LHCN-M2 (cell line): ENCODE measurements at places on chromosomes 13 and 19. TPM values are rescaled to one million over a fixed set of nuclear protein-coding genes. Genes with fewer than 3 reads are reported as not detected.

Gene KCNJ14
- total RNA-seq, result 0.52 and 0.71 TPM in 2 replicates

Gene TEX26
- not detected in 2 replicates for total RNA-seq

Gene APOE
- total RNA-seq, result 25.3 and 84.6 TPM in 2 replicates

Gene TMEM190
- total RNA-seq, result not detected in 2 replicates

Gene CDX2
- total RNA-seq, result not detected in 2 replicates

Gene FFAR3
- not detected in 2 replicates for total RNA-seq

Gene PRTN3
- total RNA-seq, result not detected in 2 replicates

Gene PRODH2
- not detected in 2 replicates for total RNA-seq

Gene EFNA2
- total RNA-seq, result 0.13 TPM in 1 of 2 replicates, not detected in the other

Gene NKPD1
- total RNA-seq, result 0.06 TPM in 1 of 2 replicates, not detected in the other

Gene GPR4
- total RNA-seq, result not detected in 2 replicates

Gene DZIP1
- 33.7 and 34.9 TPM in 2 replicates for total RNA-seq

Gene SULT2A1
- not detected in 2 replicates for total RNA-seq

Gene DACH1
- not detected in 2 replicates for total RNA-seq

Gene EIF3K
- total RNA-seq, result 279 and 320 TPM in 2 replicates

Gene KIR2DL1
- not detected in 2 replicates for total RNA-seq

Gene ANGPTL4
- 48.7 and 82.3 TPM in 2 replicates for total RNA-seq

Gene CCNA1
- total RNA-seq, result 0.77 and 1.8 TPM in 2 replicates

Gene POLR2I
- total RNA-seq, result 56.0 and 56.1 TPM in 2 replicates

Gene ZNF285
- total RNA-seq, result 1.4 and 2.2 TPM in 2 replicates

Gene KL
- not detected in 2 replicates for total RNA-seq

Gene SHISA2
- total RNA-seq, result 65.7 and 71.7 TPM in 2 replicates

Gene KIR3DL2
- total RNA-seq, result not detected in 2 replicates

Gene LRRC63
- total RNA-seq, result not detected in 2 replicates

Gene UBL3
- 5.7 and 9.2 TPM in 2 replicates for total RNA-seq

Gene KIR3DL1
- total RNA-seq, result not detected in 2 replicates

Gene PCSK4
- total RNA-seq, result 3.3 and 5.4 TPM in 2 replicates

Gene ZFP30
- 19.1 and 21.3 TPM in 2 replicates for total RNA-seq

Gene LGALS14
- not detected in 2 replicates for total RNA-seq

Gene CEBPA
- total RNA-seq, result 0.17 and 0.19 TPM in 2 replicates

Gene ZNF99
- total RNA-seq, result under 0.01 TPM in 1 of 2 replicates, not detected in the other

Gene CYP2A7
- not detected in 2 replicates for total RNA-seq

Gene C19orf81
- total RNA-seq, result not detected in 2 replicates

Gene CNFN
- not detected in 2 replicates for total RNA-seq

Gene GSX1
- total RNA-seq, result not detected in 2 replicates

Gene ZFP14
- total RNA-seq, result 1.9 and 3.2 TPM in 2 replicates

Gene SMIM44
- not detected in 2 replicates for total RNA-seq

Gene ADM5
- total RNA-seq, result 1.2 TPM in 2 replicates
